Ascending aorta (tissue), 2 donors: ENCODE measurements at places on chromosomes 1 and 21. TPM values are rescaled to one million over a fixed set of nuclear protein-coding genes. Genes with fewer than 3 reads are reported as not detected.

Gene CDC7
- 2.7 TPM for total RNA-seq

Gene CTSS
- total RNA-seq: 32.1 TPM

DNA sequence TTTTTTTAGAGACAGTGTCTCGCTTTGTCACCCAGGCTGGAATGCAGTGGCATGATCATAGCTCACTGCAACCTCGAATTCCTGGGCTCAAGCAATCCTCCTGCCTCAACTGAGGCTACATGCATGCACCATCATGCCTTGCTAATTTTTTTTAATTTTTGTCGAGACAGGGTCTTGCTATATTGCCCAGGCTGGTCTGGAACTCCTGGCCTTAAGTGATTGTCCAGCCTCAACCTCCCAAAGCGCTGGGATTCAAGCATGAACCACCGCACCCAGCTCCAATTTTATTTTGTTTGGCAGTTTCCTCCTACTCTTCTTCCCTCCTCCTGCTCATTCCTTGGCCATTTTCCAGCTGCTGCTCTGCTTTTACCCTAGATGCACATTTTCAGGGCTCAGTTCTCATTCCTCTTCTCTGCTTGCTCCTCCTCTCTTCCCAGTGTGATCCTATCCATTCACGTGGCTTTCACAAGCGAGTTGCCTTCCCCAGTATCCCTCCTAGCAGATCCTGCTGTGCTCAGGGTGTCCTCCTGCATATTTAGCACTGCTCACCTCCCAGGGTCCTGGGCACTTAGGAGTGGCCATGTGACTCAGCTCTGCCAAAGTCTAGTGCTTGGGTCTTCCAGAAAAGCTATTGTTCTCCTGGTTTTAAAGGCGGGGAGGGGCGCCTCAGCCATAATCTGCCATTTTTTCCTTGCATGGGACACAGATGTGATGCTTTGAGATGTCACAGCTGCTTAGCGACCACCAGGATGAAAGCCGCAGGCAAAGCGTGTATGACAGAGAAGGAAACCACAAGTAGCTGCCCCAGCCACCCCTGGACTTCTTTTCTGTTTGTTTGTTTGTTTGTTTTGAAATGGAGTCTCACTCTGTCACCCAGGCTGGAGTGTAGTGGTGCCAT, 33.7 kb downstream of the PSEN2 start:
- DNase-seq: no peak
- no peak overlapping the region for H3K4me3 ChIP-seq
- no peaks in the 10 kb centered on the region for H3K4me1 ChIP-seq

DNA sequence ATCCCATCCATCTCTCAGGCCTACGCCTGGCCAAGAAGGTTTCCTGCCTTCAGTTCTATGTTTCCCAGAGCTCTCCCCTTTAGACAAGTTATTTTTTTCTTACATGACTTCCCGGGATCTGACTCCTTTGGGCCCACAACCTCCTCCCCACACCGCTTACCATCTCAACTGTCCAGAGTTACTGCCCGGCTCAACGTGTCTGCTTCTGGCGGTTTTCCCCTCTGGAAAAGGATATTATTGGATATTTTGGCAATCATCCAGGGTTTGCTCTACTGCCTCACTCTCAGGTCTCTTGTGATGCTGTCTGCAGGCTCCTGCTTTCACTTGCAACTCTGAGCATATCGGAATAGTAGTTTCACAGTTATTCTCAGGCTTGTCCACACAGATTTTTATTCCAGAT, 318.2 kb upstream of the CAMK1G start:
- H3K4me3 ChIP-seq: no peak overlapping the region
- no peaks in the 10 kb centered on the region for H3K36me3 ChIP-seq
- no peaks in the 10 kb centered on the region for H3K27me3 ChIP-seq
- no peak overlapping the region for H3K27ac ChIP-seq
- no peaks in the 10 kb centered on the region for H3K4me1 ChIP-seq

DNA sequence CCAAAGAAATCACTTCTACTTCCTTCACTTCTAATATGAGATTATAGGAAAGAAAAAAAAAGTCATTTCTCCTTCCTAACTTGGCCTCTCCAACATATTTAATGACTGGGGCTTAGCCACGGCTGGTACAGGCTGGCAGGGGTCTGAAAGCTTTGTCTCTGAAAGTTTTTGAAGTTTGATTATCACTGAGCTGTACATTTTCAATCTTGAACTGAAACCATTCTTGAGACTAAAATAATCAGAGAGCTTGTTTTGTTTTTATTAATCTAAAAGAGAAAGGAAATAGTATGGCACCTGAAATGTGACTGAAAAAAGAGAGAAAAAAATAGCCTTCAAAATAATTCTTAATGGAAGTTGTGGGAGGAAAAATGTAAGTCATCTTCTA, 3.8 kb upstream of the KRTAP19-8 start:
- no peaks in the 10 kb centered on the region for H3K4me1 ChIP-seq
- no peak overlapping the region for H3K27ac ChIP-seq
- no peaks in the 10 kb centered on the region for H3K36me3 ChIP-seq
- no peak for DNase-seq

DNA sequence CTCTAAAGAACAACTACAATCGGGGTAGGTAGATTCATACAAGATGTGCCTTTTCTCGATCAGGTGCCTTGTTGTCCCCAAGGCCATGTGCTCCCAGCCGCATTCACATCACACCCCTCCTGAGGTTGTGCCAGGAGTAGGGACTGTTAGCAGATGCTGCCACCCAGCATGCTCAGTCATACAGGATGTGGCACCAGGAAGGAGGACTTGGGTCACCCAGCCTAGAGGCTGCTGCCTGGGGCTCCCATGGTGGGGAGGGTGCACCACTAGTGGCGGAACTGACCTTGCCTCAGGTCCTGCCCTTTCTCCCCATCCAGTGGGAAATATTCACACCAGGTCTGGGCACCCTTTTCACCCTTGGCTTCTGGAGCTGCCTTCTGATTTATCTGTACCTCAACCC, 8.3 kb downstream of the TEX35 start:
- H3K27me3 ChIP-seq: no peaks in the 10 kb centered on the region
- no peak overlapping the region for H3K27ac ChIP-seq
- H3K36me3 ChIP-seq: no peaks in the 10 kb centered on the region
- H3K4me1 ChIP-seq: no peaks in the 10 kb centered on the region
- no peak for DNase-seq
- H3K4me3 ChIP-seq: no peak overlapping the region

DNA sequence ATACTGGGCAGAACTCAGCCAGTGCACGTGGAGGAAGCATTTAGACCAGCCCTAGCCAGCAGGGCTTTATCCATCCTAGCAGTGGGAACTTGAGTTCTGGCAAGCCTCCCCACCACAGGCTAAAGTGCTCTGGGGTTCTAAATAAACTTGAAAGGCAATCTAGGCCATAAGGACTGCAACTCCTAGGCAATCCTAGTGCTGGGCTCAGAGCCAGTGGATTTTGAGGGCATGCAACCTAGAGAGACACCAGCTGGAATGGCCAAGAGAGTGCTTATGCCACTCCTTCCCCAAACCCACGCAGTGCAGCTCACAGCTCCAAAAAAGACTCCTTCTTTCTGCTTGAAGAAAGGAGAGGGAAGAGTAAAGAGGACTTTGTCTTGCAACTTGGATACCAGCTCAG, 70.5 kb upstream of the APOBEC4 start:
- no peaks in the 10 kb centered on the region for H3K27me3 ChIP-seq
- no peak overlapping the region for H3K27ac ChIP-seq

DNA sequence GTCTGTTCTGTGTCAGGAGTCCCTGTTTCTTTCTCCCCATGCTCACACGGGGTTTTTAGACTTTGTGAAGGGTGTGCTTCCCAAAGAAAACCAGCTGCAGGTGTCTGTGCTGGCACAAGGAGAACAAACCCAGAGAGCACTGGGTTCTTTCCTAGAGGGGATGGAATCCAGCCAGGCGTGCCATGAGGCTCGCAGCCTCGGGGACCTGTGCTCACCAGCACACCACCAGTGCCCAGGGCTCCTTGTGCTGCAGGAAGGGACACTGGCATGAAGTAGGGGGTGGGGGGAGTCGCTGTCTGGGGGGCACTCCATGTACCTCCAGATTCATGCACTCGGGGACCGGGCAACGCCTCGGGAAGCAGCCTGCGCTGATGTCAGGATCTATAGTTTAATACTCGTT, 57.9 kb downstream of the AGPAT3 start:
- no peaks in the 10 kb centered on the region for H3K36me3 ChIP-seq
- no peaks in the 10 kb centered on the region for H3K4me1 ChIP-seq
- no peak for DNase-seq
- H3K4me3 ChIP-seq: no peak overlapping the region

GRCh38 chr1:37071829-37072228, 37.5 kb upstream of the GRIK3 start:
- no peaks in the 10 kb centered on the region for H3K36me3 ChIP-seq
- H3K4me3 ChIP-seq: no peak overlapping the region
- H3K27ac ChIP-seq: no peak overlapping the region
- no peaks in the 10 kb centered on the region for H3K27me3 ChIP-seq
- no peak for DNase-seq

DNA sequence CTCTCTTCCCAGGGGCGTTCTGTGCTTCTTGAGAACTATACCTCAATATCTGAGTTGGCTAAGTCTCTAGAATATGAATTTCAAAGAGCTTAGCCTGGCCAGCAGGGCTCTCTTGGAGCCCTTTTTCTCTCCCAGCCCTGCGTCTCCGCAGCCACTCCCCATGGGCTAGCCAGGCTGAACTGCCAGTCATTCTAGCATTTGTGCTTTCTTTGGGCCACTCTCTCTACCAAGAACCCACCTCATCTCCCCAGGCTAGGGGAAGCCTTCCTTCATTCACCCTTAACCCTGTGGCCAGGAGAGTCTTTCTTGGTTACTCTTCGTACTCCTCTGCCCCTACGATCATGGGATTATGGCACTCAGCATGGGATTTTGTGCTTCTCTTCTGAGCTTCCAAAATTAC, 18.2 kb downstream of the ABCG1 start:
- DNase-seq: no peak
- H3K4me1 ChIP-seq: peaks cover 22% of the 10 kb centered on the region
- H3K27ac ChIP-seq: no peak overlapping the region
- H3K4me3 ChIP-seq: no peak overlapping the region
- H3K27me3 ChIP-seq: no peaks in the 10 kb centered on the region

- H3K4me1 ChIP-seq: no peaks in the 10 kb centered on the region
- no peaks in the 10 kb centered on the region for H3K27me3 ChIP-seq
- no peak overlapping the region for H3K27ac ChIP-seq
- no peak for DNase-seq
- H3K36me3 ChIP-seq: no peaks in the 10 kb centered on the region
- no peak overlapping the region for H3K4me3 ChIP-seq
Measured at GRCh38 chr1:243982447-243983018, 68.5 kb upstream of the ZBTB18 start.
